ENCODE measurements at places on chromosomes 3 and 15.

- no peak for DNase-seq
These were observed 151.3 kb downstream of the CADPS start for GRCh38 chr3:62723914-62724217.

DNA sequence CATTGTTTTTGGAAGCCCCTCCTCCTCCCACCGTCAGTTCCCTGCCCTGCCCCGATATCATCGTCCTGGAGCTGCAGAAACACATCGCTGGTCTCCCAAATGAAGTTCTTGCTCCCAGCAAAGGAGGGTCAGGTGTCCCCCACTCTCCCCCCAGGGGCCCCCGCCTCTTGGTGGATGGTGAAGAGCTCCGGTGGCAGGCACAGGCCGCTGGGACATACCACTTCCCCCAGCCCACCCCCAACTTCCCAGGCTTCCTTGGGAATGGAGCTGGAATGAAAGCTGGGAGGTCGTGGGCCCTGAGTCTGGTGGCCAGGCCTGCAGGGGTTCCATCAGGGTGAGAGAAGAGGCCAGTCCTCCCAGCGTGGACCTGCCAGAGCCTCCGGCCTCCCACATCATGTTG lies 137.7 kb downstream of the CHSY1 start:
- DNase-seq = no peak

DNA sequence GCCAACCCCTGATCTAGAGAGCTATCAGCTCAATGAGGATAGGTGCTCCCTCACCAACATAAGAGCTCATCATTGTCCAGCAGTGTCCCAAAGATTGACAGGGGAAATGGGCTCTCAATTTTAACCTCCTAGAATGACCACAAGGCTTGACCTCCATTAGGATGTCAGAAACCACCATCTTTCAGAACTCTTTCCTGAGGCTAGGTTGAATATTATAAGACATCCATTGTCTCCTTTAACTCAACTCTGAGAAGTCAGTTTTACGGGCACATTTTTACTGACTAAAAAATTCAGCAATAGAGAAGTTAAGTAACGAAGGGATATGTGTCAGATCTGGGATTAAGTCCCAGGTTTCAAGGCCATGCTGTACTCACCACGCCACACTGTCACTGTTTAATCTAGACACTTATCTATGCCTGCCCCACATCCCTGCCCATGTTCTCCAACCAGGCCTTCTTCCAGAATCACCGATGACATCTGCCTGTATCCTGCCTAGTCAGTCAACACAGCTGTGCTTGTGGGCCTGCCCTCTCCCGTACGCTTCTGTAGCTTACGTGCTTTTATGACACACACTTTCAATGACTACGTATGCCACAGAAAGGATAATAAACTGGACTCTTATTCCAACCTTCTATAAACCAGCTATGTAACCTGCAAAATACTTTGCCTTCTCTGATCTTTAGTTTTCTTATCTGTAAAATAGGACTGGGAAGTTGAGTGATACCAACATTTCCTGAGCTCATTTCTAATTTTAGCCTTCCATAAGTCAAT lies 17.1 kb upstream of the MUC13 start:
- DNase-seq = no peak

- no peak for DNase-seq
These were observed 48.9 kb downstream of the CACNA2D2 start for GRCh38 chr3:50454481-50455070.
